Adrenal gland (tissue), 19 donors: ENCODE measurements at places on chromosomes 6 and 20. TPM values are rescaled to one million over a fixed set of nuclear protein-coding genes. Genes with fewer than 3 reads are reported as not detected.

- no peak for DNase-seq
Observed at GRCh38 chr6:113648698-113649097, 208.4 kb upstream of the MARCKS start.

- DNase-seq: no peak
Observed at GRCh38 chr6:108502832-108503231, 57.9 kb upstream of the FOXO3 start.

The TRIM40 gene
- not detected for total RNA-seq

GRCh38 chr6:158154816-158155215 lies 13.2 kb downstream of the SERAC1 start:
- DNase-seq: no peak

DNA sequence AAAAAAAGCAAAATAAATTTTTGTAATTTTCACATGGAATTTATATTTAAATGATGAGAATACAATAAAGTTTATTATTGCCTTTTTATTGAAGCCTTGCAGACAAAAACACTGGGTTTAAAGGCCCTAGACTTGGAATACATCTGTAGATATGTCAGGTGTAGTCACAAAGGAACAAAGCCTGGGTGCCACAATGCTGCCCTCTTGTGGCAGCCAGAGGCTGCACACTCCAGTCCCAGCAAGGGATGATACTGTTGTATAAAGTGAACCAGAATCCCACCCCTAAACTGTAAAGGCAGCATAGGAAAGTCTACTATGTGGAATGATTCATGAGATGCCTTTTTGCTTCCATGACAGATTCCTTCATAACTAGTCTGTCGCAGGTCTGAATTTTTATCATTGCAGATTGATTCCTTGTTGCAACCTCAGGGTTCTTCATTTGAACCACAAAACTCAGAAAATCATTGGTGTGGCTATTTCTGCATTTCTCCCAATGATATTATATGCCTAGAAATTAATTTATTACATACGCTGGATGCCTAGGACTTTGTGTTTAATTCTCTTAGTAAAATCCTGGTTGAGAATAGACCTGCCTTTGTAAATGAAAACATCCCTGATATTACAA lies 37.0 kb downstream of the MAK start:
- DNase-seq: peak; percentile 44

DNA sequence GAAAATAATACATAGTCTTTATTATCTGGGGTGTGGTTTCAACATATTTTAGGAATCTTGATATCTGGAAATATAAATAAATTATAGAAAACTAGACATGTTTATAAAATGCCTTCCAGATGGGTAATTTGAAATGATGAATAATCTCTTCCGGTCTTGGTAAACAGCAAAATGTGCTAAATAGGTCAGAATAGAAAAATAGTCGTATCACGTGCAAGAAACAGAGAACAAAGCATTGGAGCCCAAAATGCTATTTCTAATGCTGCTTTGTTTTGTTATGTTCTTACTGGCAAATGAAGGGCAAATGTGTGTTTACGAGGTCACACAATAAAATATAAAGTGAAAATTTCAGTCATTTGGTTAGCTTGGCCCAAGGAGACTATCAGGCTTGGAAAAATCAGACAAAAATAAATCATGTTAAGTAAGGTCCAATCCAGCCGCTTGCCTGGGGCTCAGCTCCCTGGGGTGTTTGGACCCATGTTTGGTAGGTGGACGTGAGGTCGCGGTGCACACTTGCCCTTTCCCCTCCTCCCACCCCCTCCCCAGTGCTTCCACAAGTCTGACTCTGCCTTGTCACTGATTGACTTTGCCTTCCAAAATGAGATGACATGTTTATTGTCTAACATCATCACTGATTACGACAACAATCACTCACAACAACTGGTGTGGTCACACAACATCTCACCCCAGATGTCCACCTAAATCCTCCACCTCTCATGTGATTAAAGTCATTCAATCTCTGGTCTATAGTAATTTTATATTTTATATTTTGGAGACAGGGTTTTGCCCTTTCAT lies 56.0 kb downstream of the RIN2 start:
- no peak for DNase-seq

- no peak for DNase-seq
Observed at GRCh38 chr20:59708326-59708725, 104.0 kb downstream of the PHACTR3 start.

DNA sequence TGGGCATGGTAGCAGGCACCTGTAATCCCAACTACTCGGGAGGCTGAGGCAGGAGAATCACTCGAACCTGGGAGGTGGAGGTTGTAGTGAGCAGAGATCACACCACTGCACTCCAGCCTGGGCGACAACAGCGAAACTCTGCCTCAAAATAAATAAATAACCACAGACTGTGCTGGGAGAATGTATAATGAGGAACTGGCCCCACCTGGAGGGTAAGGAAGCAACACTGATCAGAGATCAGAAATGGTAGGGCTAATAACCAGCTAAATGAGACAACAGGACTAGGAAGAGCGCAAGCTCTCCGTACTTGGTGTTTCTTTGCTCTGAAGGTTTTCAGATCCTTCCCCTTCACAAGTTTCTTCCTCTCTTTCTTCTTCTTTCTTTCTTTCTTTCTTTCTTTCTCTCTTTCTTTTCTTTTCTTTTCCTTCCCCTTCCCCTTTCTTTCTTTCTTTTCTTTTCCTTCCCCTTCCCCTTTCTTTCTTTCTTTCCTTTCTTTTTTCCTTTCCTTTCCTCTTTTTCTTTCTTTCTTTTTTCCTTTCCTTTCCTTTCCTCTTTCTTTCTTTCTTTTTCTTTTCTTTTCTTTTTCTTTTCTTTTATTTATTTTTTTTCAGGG lies 14.6 kb downstream of the CCM2L start:
- DNase-seq: no peak

The RCAN2 gene
- 2.3 TPM for total RNA-seq

DNA sequence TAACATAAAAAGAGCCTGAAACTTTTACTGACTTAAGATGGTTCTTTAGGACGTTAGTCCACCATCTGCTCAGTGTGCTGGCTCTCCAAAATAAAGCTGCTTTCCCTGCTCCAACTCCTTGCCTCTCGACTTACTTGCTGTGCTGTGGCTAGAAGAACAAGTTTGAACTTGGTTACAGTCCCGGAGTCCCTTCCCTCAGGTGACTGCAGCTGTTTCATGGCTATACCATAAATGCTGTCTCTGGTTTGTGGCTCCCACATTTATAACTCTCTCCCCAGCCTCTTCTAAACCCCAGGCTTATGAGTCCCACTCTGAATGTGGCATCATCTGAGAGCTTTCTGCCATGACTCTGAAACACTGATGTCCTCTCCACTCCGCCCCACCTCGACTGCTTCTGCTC lies 306.4 kb upstream of the PRND start:
- no peak for DNase-seq

GRCh38 chr20:38187517-38187916 lies 22.4 kb upstream of the TGM2 start:
- no peak for DNase-seq

GRCh38 chr6:27139756-27140579 lies 107.5 kb upstream of the PRSS16 start:
- DNase-seq: no peak

- no peak for DNase-seq
Observed at GRCh38 chr6:25303254-25303653, 24.1 kb downstream of the CARMIL1 start.

The PSORS1C2 gene
- total RNA-seq: not detected

GRCh38 chr6:139973669-139974344 lies 599.4 kb upstream of the CITED2 start:
- DNase-seq: no peak

GRCh38 chr6:110357664-110358552 lies at the start of gene METTL24:
Gene METTL24, minus strand, starts transcription at chr6:110358349. Its CDS starts 77 bp downstream, at chr6:110358272.
- DNase-seq: no peak
